ENCODE measurements at places on chromosomes 6 and 20. TPM values are rescaled to one million over a fixed set of nuclear protein-coding genes. Genes with fewer than 3 reads are reported as not detected.

The CST2 gene
- total RNA-seq = not detected

The IRAK1BP1 gene
- 23.1 TPM for total RNA-seq

The LTA gene
- total RNA-seq = not detected

The ETV7 gene
- total RNA-seq = not detected

The DPPA5 gene
- not detected for total RNA-seq

The GATA5 gene
- not detected for total RNA-seq

The SAPCD1 gene
- 2.1 TPM for total RNA-seq

The CEBPB gene
- total RNA-seq = 2.8 TPM

The ADGB gene
- 2.5 TPM for total RNA-seq

The CTCFL gene
- total RNA-seq = 0.23 TPM

The PGC gene
- total RNA-seq = not detected

Data from diencephalon (tissue), 1 donor.